ENCODE measurements at places on chromosomes 7 and 10.
A peak's percentile ranks its signal among the peaks of the same experiment; 100 is the strongest.

- DNase-seq, result no peak
Observed at GRCh38 chr7:115701141-115701540, 329.4 kb downstream of the TFEC start.

- no peak for DNase-seq
Observed at GRCh38 chr7:41103331-41103730, 599.6 kb downstream of the INHBA start.

- DNase-seq, result no peak
Observed at GRCh38 chr10:76281659-76282058, 850.2 kb downstream of the LRMDA start.

DNA sequence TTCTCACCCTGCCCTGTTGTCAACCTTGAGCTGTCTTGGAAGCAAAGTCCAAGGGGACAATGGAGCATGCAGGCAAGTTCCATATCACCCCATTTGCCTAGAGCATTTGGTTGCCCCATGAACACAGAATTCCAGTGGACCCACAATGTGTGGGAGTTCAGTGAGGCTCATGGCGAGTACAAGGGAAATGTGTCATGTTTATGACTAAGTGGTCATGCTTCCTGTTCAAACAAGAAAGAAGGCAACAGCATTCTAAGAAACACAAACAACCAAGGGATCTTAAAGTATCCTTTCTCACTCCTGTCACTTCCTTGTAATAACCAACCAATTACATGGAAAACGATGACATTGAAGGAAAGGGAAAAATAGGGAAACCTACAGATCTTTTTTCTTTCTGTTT lies 513.0 kb downstream of the INHBA start:
- no peak for DNase-seq

DNA sequence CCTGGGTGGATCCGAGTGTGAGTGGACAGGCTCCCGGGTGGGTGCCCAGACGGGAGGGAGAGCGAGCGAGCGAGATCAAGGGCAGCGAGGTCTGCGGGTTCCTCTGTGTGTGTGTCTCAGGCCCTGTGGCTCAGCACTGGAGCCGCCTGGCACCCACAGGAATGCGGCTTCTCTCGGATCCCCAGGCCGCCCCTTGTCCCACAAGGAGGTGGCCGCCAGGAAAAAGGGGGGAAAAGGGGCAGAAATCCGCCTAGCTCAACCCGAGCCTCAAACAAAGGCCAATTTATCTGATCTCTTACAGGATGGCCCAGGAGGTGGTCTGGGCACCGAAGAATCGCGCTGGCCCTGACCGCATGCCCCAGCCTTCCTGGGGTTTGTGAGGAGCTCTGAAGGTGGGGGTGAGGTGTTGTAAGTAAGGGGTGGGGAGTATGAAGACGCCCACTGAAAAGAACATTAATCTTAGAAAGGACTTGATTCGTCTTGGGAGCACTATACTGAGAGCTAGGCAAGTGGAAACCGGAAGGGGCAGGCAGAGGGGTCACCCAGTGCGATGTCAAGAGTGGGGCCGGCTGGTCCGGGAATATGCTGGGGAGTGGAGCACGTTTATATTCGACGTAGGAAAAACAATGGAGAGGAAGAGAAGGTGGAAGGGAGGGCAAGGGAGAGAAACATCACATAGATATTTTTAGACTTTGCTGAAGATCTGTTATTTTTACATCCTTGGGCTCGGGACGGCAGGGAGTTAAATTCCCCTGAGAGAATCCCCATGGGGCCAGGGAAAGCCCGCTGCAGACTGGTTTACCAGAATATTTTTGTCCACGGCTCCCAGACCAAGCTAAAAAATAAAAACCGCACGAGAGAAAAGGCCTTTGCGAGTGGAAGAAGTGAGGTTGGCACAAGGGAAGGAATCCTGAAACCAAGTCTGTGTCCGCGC lies 7.2 kb downstream of the DLX5 start:
- peak; percentile 50 for DNase-seq

DNA sequence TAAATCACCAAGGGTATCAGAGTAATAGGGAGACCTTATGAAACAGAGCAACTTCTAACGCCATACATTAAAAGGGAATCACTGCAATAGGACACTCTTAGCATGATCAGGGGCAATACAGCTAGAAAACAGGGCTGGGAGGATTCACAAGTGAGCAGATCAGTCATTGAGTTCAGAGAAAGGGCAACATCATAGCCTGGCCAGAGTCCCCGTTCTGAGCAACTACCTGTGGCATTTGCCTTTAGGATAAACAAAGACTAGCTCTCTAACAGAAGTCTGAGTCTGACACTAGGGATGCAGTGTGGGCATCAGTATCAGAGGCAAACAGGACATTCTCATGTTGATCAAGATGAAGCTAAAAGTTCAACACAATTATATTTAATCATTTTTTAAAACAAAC lies 297.9 kb downstream of the DGKB start:
- DNase-seq, result no peak

All from neural progenitor cell (in vitro differentiated cells).